ENCODE measurements at places on chromosomes 2 and 18. TPM values are rescaled to one million over a fixed set of nuclear protein-coding genes. Genes with fewer than 3 reads are reported as not detected.

Gene DSG1
- total RNA-seq = 17.2 TPM

Gene TDRD15
- not detected for total RNA-seq

Gene GALNT14
- total RNA-seq = 5.6 TPM

Gene MC2R
- total RNA-seq = not detected

Gene PCARE
- total RNA-seq = 3.3 TPM

Gene SPR
- total RNA-seq = 8.4 TPM

Gene CD8A
- total RNA-seq = 0.72 TPM

Gene FLACC1
- total RNA-seq = 0.72 TPM

Gene SCN1A
- 0.10 TPM for total RNA-seq

Gene MDH1B
- total RNA-seq = 0.21 TPM

Gene REEP1
- total RNA-seq = 29.3 TPM

Gene CTAGE1
- not detected for total RNA-seq

Gene TUBA4B
- total RNA-seq = not detected

GRCh38 chr2:228675091-228675490 is 493.6 kb upstream of the SPHKAP start:
- peak; percentile 78 for DNase-seq

GRCh38 chr2:28046921-28047320 is 156.4 kb downstream of the BABAM2 start:
- DNase-seq = no peak

DNA sequence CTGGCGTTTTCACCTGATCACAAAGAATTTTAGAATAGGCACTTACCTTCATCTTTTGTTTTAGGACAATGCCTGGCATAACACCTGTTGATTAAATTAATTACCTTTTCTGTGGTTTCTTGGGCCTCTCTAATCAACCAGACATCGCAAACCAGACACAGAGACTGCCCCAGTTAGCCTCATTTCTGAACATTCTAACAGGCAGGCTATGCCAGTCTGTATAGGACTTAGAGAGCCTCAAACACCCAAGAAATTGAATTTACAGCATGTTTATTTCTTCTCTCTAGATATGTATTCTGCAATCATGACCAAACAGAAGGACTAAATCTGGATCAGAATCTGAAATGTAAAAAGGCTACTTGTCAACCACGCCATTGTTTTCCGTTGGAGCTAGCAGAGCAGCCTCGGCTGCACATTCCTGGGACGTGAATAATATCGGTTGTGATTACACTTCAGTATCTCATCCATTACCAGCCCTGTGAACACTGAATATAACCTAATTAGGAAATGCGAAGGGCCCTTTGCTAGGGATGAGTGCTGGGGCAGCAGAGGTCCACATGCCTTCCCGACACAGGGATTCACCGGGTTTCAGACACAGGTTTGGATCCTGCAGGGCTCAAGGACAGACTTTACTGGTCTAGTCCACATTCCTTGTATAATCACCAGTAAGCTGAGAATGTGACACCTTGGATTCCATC is 17.5 kb upstream of the CDC42EP3 start:
- peak; percentile 36 for DNase-seq

DNA sequence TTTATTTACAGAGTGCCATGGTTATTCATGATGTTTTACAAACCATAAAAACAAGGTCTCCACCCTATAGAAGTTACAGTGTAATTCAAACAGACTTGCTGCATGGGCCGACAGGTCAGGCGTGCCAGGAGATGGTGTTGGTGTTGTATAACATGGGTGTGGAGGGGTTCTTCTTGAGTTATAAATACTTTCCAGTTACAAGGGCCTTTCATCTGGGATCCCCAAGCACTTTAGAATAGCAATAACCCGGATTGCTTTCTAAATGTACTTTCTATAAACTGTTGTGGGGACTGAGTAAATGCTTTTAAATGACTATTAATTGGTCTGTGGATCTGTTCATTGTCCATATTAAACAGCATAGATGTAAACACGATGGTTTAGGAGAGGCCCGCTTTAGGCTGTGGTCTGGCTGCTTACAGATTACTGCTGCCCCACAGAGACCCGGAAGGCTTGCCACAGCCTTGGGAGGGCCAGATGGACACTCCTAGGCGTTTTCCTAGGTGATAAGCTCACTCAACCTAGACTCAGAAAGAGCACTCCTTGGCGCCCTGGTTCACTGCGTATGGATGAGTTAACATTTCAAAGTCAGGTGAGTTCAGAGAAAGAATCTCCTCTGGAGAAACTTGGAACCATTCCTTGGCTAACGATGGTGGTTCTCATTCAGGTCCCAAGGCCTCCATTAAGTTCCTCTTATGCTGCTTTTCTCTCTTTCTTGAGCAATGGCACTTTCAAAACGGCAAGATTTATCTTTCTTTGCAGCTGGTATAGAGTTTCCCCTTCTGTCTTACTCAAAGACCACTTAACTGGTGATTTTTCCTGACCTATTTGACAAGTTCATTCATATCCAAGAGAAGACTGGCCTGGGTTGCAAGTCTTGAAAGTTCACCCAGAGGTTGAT is 3.6 kb upstream of the KIAA2012 start:
- peak; percentile 45 for DNase-seq

DNA sequence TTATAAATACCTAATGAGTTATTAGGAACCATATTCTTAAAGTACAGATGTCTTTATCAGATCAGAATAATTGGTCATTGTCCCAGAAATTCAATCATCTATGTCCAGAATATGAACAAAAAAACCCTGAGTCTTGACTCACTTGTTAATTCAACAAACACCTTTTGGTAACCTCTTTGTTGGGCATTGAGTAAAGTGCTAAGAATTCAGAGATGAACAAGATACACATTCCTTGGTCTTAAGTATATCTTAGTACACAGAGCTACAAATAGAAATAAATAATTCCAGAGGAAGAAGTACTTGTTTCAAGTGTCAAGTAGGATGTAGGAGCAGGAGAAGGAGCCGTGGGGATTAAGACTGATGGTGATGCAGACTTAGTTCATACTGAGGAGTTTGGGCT is 798.1 kb downstream of the CPS1 start:
- no peak for DNase-seq

- no peak for DNase-seq
These were observed 108.3 kb downstream of the ARL6IP6 start for GRCh38 chr2:152826581-152827279.

- DNase-seq = no peak
These were observed 64.6 kb downstream of the CD226 start for GRCh38 chr18:69882965-69883668.

DNA sequence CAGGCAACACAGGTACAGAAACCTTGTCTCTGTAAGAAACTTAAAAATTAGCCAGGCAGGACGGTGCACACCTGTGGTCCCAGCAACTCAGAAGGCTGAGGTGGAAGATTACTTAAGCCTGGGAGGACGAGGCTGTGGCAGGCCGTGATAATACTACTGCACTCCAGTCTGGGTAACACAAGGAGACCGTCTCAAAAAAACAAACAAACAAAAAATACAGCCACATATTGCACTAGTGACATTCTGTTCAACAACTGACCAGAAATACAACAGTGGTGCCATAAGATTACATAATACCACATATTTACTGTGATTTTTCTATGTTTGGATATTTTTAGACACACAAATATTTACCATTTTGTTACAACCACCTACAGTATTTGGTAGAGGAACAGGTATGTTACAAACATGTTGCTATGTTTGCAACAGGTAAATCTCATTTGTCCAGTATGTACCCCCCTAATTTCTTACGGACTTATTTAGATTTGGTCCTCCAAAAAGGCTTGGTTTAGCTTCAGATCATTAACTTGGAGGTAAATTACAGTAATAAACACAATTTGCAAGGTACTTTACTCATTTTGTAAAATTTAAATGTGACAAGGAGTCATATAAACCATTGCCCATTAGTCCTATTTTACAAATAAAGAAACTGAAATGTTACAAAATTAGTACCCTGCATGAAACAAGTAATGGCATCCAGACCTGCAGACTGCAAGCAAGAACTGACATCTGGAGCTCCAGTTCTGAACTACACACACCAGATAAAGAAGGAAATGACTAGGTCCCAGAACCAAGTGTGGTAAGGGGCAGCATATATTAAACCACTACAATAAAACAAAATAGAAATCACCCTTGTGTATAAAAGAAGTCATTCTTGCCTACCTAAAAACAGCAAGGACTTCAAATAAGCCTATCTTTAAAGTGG is 36.8 kb downstream of the TRIP12 start:
- DNase-seq = no peak

GRCh38 chr2:37026050-37026449 is 58.1 kb downstream of the HEATR5B start:
- DNase-seq = no peak

GRCh38 chr2:203476881-203477280 is 58.2 kb downstream of the RAPH1 start:
- DNase-seq = no peak

DNA sequence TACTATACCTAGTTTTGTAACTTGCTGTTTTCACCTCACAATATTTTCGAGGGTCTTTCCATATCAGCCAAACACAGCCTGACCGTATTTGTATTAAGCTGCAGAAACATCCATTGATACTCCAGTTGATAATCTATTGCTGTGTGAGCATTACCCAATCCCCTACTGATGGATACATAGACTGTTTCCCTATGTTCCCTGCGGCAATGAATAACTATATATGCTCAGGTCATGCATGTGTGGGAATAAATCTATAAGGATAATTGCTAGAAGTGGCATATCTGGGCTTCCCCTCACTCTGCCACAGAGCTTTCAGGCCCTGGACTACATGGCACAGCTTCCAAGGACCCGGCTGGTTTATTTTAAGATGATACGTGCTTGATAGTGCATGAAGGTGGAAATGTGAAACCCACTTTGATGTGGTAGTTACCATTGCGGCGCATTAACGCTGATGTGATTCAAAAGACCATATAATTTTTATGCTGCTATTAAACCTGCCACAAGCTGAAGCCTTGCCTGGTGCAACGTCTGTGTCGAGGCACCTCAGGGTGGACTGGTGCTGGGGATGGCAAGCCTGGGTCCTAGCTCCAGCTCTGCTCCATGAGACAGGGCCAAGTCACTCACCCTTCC is 130.8 kb upstream of the MSH6 start:
- DNase-seq = no peak

GRCh38 chr2:44620189-44620990 is 258.6 kb downstream of the CAMKMT start:
- no peak for DNase-seq

GRCh38 chr2:209253544-209253943 is 170.3 kb upstream of the MAP2 start:
- DNase-seq = no peak

- no peak for DNase-seq
These were observed 789.7 kb upstream of the SLC39A10 start for GRCh38 chr2:194867328-194867727.

DNA sequence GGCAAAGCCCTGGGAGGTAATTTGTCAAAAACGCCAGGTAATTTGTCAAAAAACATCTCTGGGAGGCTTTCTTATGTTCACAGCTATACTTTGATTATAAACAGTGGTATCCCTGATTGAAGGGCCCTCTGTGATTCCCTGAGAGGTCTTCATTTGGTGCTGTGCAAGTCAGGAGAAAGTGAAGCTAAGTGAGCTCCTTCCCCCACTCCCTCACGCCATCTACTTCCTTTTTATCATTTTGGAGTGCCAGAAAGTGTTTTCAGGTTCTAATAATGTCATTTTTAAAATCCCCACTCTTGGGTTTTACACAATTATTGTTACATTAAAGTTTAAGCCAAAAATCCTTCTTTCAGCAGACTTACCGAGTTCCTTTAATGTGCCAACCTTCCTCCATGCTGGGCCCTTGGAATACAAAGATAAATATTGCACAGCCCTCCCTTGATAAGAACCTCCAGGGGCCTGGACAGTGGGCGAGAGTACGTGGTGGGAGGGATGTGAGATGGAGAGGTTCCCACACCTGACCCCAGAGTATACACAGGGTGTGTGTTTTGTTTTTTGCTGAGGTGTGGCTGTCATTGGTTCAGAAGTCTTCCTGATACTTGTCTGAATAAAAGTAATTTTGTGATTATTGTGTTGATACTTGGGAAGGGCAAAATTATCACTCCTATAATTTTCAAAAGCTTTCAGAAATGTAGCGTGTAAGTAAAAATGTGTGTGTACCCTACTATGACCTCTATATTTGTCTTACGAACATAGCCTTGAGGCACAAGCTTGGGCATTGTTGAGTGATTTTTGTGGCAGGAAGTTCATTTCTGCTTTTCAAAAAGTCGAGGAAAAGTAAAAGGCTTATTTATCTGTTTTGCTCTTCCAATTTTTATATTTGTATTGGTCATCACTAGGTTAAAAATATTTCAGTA is 8.2 kb downstream of the MAPRE2 start:
- DNase-seq = no peak

- no peak for DNase-seq
These were observed 274.3 kb downstream of the PRKCE start for GRCh38 chr2:45925636-45926366.

DNA sequence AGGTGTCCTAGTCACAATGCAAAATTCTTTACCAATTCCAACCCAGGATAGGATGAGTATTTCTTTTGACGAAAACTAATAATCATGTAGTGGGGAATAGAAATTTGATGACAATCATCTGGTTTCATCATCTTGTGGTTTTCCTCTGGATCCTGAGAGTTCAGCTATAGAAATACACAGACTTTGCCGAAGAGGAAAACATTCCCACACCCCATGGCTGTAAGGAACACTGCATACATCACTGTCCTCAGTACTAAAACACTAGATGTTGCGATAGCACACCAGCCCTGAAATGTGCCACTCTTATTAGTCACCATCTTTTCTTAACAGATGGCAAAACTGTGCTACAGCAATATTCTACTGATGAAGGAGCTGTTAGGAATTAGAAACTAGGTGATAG is 29.4 kb downstream of the CERKL start:
- DNase-seq = no peak

- peak; percentile 92 for DNase-seq
These were observed 60.8 kb upstream of the GLS start for GRCh38 chr2:190819840-190820301.

- peak; percentile 30 for DNase-seq
These were observed 4.7 kb downstream of the DGKD start for GRCh38 chr2:233358947-233359346.

DNA sequence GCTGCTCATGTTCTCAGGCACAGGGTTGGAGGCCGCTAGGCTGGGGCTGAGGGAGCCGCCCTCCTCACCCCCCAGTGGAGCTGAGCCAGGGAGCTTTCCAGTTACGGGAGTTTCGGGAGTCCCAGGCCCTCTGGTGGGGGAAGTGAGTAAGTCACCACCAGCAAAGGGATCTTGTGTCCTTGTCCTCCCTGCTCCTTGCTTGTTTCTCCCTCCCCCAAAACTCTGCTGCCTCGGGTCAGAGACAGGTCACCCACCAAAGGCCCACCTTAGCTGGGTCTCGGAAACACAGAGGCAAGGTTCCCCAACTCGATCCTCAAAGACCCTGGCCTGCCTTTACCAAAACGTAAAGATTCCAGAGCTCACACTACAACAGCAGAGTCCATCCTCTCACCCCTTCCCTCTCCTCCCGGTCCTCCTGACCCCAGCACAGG is 60.5 kb upstream of the POMC start:
- DNase-seq = peak; percentile 95

GRCh38 chr2:54830546-54830945 is 107.1 kb downstream of the EML6 start:
- DNase-seq = no peak

Data from tongue (tissue), 3 donors.